ENCODE measurements at places on chromosomes 16 and 17. TPM values are rescaled to one million over a fixed set of nuclear protein-coding genes. Genes with fewer than 3 reads are reported as not detected.

C16orf92 gene
- not detected for total RNA-seq

KRT25 gene
- total RNA-seq = not detected

PITPNM3 gene
- 4.9 TPM for total RNA-seq

SCGB1C2 gene
- total RNA-seq = not detected

Data from pericardium fibroblast (primary cell).